NCI-H2081 treated with DMSO at 0.1 percent for 48 hours (cell line): ENCODE measurements at places on chromosomes 6 and 20.

DNA sequence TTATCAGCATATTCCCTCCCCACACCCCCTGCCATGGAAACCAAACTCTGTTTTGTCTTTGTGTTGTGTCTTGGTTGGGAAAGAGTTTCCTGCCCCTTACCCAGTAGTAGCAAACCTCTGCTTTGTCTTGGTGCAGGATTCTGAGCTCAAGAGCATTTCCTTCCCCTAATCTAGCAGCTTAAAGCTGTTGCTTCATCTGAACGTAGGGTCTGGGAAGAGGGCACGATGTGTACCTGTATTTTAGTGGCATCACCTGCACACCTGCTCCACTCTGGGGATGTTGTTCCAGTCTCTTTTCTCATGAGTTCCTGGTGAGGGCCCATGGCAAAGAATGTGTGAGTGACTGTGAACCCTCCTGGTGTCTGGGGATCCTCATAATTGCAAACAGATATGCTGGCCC lies 164.7 kb downstream of the SCP2D1 start:
- DNase-seq, result no peak

- DNase-seq, result no peak
Measured at GRCh38 chr20:5065879-5066383, 53.8 kb downstream of the PCNA start.

- DNase-seq, result no peak
Measured at GRCh38 chr6:151276112-151276740, 36.5 kb downstream of the AKAP12 start.

DNA sequence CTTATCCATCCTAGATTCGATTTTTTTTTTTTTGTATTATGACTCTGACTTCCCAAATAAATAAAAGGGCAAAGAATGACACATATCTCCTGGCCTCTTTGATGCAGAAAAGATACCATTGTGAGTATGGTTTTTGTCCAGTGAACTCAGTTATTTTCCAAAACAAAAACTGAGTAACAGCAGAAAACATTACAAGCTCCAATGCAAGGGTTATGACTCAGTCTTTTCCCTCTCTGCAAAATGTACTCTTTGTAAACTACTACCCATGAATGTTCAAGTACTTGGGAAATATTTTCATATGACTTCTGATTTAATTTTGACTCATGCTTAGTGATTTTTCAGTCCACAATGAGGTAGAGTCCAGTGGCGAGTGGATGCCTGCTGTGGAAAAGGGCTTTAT lies 355.3 kb downstream of the RNF144B start:
- no peak for DNase-seq

- no peak for DNase-seq
Measured at GRCh38 chr6:119575721-119576120, 226.2 kb upstream of the MAN1A1 start.

- DNase-seq, result no peak
Measured at GRCh38 chr6:72709431-72709830, 87.6 kb downstream of the KCNQ5 start.

GRCh38 chr6:7112171-7112570 lies 4.4 kb downstream of the RREB1 start:
- DNase-seq, result no peak

DNA sequence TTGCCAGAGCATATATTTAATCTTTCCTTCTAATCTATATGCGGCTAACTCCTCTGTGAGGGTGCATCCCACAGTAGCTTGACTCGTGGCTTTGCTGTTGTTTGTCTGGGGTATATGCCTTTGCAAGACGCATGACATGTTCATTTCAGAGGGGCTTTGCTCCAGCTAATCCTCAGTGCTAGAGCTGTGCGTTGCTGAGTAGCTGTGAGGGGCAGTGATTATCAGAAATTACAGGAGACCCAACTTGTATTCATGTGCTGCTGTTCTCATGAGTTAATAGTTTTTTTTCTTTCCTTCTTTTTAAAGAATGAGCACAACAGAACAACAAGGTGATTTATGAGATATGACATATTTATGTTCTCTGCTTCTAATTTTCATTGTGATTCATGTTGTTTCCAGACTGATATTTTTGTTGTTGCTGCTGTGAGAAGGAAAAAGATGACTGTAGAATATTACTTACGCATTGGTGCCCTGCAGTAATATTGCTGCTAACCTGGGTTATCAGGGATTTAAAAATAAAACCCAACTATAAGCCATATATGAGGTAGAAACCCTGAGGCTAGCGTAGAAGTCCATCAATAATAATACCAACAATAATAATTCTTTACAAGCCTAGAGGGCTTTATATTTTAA lies 168.3 kb downstream of the KLHL32 start:
- DNase-seq, result no peak

DNA sequence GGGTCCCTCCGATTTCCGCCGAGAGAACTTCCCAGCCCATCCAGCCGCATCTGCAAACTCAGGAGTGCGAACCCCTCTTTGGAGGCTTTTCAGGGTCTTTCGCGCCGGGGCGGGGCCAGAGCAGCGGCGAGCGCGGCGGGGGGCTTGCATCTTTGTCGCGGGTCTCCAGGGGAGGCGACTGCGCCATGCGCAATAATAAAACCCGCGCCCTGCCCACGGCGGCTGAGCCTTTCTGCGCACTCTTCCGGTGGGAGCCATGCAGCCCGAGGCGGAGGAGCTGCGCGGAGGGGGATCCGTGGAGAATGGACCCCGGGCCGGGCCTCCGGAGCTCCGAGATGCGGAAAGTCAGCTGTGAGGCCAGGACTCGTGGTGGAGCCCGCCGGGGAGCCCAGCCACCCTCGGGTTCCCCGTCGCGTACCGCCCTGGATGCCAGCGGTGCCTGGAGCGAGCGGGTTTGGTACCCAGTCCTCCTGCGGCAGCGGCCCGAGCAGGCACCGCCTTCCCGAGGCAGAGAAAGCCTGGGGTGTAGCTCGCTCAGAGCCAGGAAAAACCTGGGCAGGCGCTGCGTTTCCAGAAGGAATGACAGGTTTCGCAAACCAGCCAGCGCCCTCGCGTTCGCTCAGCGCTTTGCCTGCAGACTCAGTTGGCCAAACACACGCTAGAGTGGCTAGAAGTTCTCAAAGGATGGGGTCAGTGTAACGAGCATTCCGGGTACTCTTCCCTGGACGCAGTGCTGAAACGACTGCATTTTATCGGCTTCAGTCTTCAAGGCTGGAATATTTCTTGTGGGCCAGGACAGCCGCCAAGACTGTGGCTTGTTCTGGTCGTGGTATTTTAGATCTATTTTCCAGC lies 1.2 kb downstream of the AKAP12 start:
- no peak for DNase-seq

DNA sequence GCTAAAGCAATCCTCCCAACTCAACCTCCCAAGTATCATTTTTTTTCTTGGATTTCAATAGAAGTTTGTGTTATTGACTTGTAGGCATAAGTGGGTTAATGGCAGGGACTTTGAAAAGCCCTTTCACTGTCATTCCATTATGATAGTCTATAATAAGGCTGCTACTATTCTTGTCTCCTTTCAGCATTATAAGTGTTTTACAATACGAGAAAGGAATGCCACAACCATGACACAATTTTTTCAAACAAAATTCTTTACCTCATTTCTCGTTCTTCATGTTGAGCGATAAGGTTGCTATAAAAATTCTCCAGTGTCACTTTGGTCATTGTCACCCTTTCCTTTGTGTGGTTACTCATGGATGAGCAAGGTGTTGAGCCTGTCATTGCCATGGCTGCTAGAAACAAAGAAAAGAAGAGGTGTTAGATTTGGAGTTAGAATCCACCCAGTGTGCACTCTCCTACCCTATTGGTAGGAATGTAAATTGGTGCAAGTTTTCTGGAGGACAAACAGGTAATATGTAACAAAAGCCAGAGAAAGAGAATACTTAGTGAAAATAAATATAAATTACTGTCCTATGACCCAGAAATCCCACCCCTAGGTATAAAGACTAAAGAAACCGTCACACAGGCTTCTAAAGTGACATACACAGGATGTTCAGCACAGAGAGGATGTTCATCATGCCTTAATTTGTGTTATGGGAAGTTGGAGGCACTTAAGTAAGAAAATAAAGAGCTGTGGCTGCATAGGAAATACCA lies 7.3 kb downstream of the STK38 start:
- no peak for DNase-seq

- peak; percentile 83 for DNase-seq
Measured at GRCh38 chr6:38702558-38703397, at the start of gene GLO1. Gene GLO1 (minus strand): TSS chr6:38703145. CDS start chr6:38703054, 91 bp downstream.

DNA sequence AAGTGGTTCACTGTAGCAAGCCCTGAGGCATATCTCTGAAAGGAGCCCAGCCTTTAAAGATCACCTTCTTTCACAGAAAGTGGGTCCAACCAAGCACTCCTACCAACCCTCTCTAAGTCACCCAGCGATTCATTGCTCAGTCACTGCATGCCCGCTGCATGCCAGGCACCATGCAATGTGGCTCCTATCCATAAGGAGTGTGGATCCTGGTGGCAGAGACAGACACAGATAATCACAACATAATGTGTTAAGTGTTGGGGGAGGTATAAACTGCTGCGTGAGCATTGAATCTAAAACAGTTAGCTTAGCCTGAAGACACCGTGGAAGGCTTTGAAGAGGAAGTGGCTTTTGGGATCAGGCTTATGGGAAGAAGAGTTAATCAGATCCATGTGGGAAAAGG lies 659.5 kb downstream of the PTPRT start:
- DNase-seq, result no peak

GRCh38 chr6:1841136-1841535 lies 231.4 kb downstream of the FOXC1 start:
- no peak for DNase-seq

DNA sequence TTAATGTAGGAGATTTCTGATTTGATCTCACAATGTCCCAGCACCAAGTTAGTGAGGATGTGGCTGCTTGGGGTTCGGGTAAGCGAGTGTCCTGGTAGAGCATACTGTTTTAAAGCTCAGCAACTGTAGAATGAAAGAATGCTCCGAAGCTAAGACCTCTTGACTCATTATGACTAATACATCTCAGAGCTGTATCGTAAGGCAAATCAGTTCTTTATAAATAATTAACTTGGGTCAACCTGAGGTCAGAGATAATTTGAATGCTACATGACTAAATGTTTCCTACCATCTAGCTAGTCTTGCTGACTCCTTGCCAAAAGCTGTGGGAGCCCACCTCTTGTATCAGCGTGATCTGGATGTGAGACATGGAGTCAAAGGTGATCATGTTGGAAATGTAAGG lies 128.8 kb upstream of the PDE7B start:
- no peak for DNase-seq

DNA sequence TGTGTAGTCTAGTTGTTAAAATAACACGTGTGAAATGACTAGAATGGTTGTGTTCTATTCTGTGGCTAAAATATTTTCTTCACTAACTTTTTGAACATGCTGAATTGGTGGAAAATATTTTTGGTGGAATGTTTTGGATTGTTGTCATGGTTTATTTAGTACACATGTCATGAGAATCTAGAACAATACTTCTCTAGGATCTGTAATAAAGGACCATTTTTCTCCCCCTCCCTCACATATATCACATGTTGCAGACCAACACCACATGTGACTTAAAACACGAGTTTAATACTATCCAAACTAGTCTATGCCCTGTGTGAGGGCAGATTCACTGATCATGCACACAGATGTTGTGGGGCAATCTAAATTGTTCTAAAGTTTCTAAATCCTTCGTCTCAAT lies 29.2 kb downstream of the FIG4 start:
- no peak for DNase-seq

DNA sequence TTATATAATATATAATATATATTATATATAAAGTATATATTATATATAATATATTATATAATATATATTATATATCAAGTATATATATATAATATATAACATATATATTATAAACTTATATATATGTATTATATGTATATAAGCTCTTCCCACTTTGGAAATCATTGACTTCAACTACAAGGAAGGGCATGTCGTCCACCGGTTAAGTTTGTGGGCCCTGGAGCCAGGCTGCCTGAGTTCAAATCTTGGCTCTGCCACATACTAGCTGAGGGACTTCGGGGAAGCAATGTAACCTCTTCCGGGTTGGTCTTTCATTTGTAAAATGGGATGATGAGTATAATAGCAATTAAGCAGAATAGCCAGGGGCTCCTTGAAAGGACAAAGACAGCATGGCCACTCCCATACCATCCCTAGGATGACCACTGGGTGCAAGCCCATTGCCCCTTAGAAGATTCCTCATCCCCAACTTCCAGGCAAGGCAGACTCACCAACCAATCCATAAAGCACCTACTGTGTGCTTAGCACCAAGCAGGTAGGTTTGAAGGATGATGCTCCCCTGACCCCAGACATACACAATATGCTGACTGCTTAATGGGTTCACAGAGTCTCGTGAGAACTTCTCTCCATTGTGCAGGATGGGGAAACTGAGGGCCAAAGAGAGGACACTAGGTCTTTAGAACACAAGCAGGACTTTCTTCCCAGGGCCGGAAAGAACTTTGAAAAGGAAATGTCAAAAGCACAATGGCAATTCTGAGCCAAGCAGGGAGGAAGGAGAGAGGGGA lies 163.2 kb downstream of the MRPL14 start:
- no peak for DNase-seq
